Activated T-helper 1 cell treated with anti-CD3 and anti-CD28 coated beads, Interleukin-12 subunit alpha, Interleukin-12 subunit beta, Interleukin-2, Interleukin-4 antibody, amounts not matched to agents 30 ng/mL and 10 ng/mL and 1 ng/mL, durations not matched to agents 14 hours and 24 hours and 36 hours (primary cell): ENCODE measurements at places on chromosomes 5 and 9. TPM values are rescaled to one million over a fixed set of nuclear protein-coding genes. Genes with fewer than 3 reads are reported as not detected.

ZBTB6 gene
- 12.1 and 12.6 TPM in 2 replicates for total RNA-seq

RC3H2 gene
- 39.8 and 49.3 TPM in 2 replicates for total RNA-seq

PPWD1 gene
- total RNA-seq = 63.6 and 65.4 TPM in 2 replicates

ZNF454 gene
- not detected in 2 replicates for total RNA-seq

FCN2 gene
- not detected in 2 replicates for total RNA-seq

PCDHGB2 gene
- 0.47 and 0.93 TPM in 2 replicates for total RNA-seq

CTXN3 gene
- total RNA-seq = not detected in 2 replicates

AGPAT2 gene
- 24.7 and 25.0 TPM in 2 replicates for total RNA-seq

SLC6A3 gene
- total RNA-seq = not detected in 2 replicates

ELOVL7 gene
- total RNA-seq = 0.34 and 0.49 TPM in 2 replicates

SLC24A2 gene
- not detected in 2 replicates for total RNA-seq

SPOCK1 gene
- total RNA-seq = not detected in 2 replicates

PCDHA10 gene
- total RNA-seq = not detected in 2 replicates

WNK2 gene
- total RNA-seq = 2.2 and 3.0 TPM in 2 replicates

LMNB1 gene
- 200 and 209 TPM in 2 replicates for total RNA-seq

AIF1L gene
- total RNA-seq = 0.34 and 0.51 TPM in 2 replicates

ADRA1B gene
- total RNA-seq = not detected in 2 replicates

IGFBPL1 gene
- not detected in 2 replicates for total RNA-seq

SEC24A gene
- 26.5 and 27.2 TPM in 2 replicates for total RNA-seq

UBE2QL1 gene
- total RNA-seq = 0.73 and 0.91 TPM in 2 replicates

SLC6A19 gene
- total RNA-seq = not detected in 2 replicates

NIM1K gene
- 0.39 and 0.67 TPM in 2 replicates for total RNA-seq

SSBP2 gene
- total RNA-seq = 8.4 and 12.7 TPM in 2 replicates

NPR3 gene
- not detected in 2 replicates for total RNA-seq

RGS7BP gene
- total RNA-seq = not detected in 2 replicates

TMEM174 gene
- total RNA-seq = not detected in 2 replicates

CDO1 gene
- 0.49 and 0.66 TPM in 2 replicates for total RNA-seq

BRIX1 gene
- 110 TPM in 2 replicates for total RNA-seq

POLR3G gene
- 18.4 and 22.1 TPM in 2 replicates for total RNA-seq

ANKRD18A gene
- total RNA-seq = 4.1 and 4.6 TPM in 2 replicates

SCAI gene
- 10.0 and 11.7 TPM in 2 replicates for total RNA-seq

FYB1 gene
- total RNA-seq = 100 and 107 TPM in 2 replicates

SLC35D2 gene
- total RNA-seq = 7.9 and 8.5 TPM in 2 replicates

LRRTM2 gene
- total RNA-seq = 0.12 TPM in 1 of 2 replicates, not detected in the other
